Karpas-422 (cell line): ENCODE measurements at places on chromosomes 12 and 14.

- no peak for DNase-seq
Observed at GRCh38 chr12:27009881-27010301, 4.3 kb downstream of the TM7SF3 start.

GRCh38 chr12:49084438-49084837, 10.2 kb downstream of the DHH start:
- DNase-seq: no peak

GRCh38 chr12:10101648-10102220, 2.9 kb upstream of the CLEC1A start:
- no peak for DNase-seq

DNA sequence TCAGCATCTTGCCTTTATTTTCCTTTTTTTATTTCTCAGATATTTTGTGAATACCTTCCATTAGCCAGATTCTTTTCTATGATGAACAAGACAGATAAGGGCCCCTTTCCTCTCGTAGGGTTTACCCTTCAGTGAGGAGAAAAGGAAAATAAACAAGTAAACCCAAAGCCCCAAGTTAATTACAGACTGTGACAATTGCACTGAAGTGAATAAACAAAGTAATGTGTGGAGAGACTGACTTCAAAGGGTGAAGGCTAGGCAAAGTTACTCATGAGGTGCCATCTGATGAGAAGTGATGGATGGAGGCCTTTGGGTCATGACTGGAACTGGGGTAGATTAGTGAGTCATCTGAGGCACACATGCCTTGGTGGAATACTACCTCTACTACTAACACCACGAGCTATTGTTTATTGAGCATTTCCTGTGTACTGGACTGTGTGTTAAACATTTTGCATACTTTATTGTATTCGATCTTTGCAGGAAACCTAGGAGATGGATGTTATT, 143.4 kb upstream of the PRICKLE1 start:
- DNase-seq: no peak

- DNase-seq: no peak
Observed at GRCh38 chr14:99777951-99778350, 15.3 kb upstream of the EML1 start.

DNA sequence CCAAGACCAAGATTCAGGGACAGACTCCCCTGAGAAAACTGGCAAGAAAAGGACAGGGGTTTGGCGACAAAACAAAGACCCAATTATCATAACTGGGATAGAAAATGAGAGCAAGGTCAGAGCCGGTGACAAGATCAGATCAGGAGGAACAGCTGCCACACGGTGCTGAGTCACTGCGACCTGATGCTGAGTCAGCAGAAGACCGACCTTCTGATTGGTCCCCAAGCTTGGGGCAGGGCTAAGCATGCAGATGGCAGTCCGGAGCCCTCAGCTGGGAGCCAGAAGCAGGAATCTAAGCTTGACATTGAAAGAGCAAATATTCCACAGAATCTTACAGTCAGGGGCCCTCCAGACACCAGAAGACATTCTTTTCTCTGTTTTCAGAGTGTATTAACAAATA, 19.1 kb upstream of the ARMH4 start:
- DNase-seq: peak; percentile 90

DNA sequence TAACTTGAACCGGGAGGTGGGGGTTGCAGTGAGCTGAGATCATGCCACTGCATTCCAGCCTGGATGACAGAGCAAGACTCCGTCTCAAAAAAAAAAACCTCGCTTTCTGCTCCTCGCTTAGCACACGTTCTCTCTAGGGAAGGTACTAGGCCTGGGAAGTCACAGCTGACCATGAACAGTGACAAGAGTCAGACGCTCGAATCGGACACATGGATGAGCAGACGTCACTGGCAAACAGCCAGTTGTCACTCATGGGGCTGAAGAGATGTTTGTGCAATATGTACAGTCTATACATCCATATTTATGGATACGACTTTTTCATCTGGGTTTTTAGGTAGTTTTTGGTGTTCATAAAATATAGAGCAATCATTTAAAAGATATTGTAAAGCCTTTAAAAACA, 19.4 kb downstream of the TCHP start:
- no peak for DNase-seq

DNA sequence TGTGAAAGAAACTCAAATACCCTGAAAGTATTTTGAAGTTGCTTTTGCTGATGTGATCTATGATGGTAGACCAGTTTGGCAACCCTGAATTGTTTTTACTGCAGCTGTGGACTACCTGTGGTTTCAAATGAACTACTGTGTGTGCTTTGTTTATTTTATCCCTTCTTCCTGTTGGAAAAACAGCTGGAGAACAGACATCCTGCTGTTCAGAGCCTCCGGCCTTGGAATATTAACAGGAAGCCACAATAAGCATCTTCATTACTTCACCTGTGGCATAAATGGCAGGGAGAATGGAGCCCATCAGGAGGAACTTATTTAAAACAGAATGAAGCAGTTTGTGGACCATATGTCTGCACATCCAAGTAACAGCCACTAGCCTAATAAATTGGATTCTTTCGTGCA, 104.8 kb downstream of the DUSP6 start:
- no peak for DNase-seq

GRCh38 chr14:66603945-66604344, 96.0 kb downstream of the GPHN start:
- DNase-seq: peak; percentile 39

DNA sequence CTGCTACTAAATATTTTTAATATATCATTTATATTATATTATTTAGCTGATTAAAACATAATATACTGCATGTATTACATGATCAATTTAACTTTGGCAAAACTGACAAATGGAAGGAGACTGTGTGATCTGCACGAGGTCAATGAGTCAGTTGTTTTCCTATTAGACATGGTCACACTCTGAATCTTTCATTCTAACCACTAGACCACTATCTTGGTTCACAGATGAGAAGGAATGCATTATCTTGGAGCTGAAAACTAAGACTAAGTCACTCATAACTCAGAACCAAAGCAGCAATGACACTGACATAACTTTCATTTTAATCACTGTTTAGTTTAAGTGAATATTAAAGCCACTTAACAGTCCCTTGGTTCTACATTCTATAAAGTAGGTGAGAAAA, 37.4 kb downstream of the GNPTAB start:
- no peak for DNase-seq

GRCh38 chr12:104689635-104690034, 232.9 kb downstream of the CHST11 start:
- no peak for DNase-seq

- DNase-seq: no peak
Observed at GRCh38 chr12:52197371-52198231, 5.8 kb upstream of the KRT80 start.

DNA sequence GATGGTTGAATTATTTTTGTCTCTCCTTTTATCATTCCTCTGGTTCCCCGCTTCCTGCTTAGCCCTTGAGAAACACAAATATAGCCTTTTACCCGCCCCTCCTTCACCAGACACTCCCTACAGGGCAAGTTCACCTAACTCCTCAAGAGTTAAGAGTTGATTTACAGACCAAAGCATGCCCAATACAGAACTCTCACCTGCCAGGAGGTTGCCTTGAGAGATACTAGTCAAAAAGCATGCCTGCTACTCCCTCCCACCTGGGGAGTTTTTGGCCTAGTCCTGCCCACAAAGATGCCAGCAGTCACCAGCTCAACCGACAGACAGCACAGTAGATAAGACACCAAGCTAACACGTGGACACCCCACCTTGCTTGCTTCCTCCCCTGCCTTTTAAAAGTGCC, 11.2 kb downstream of the LGMN start:
- DNase-seq: no peak

GRCh38 chr12:2013086-2013485, 8.8 kb upstream of the DCP1B start:
- DNase-seq: no peak

- DNase-seq: no peak
Observed at GRCh38 chr12:71124835-71125460, 32.9 kb downstream of the TSPAN8 start.

- DNase-seq: no peak
Observed at GRCh38 chr12:101570047-101570446, 24.7 kb upstream of the MYBPC1 start.

- DNase-seq: no peak
Observed at GRCh38 chr12:32488132-32488531, 88.8 kb downstream of the FGD4 start.

- DNase-seq: peak; percentile 12
Observed at GRCh38 chr14:98301681-98302080, 970.3 kb downstream of the BCL11B start.

GRCh38 chr12:113831016-113831415, 135.1 kb downstream of the RBM19 start:
- no peak for DNase-seq

DNA sequence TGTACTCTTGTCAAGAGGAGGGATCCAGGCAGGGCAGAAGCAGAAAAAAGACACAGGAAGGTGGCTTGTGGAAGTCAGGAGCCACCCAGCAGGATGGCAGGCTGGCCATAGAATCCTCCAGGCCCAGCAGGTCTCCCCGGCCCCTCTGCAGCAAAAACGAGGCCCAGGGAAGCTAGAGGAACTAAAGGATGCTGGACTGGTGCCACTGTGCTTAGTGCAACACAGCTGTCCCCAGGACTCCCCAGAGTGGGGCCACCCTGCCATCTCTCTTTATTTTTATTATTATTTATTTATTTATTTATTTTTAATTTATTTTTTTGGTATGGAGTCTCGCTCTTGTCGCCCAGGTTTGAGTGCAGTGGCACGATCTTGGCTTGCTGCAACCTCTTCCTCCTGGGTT, 54.1 kb downstream of the PITPNM2 start:
- DNase-seq: no peak

DNA sequence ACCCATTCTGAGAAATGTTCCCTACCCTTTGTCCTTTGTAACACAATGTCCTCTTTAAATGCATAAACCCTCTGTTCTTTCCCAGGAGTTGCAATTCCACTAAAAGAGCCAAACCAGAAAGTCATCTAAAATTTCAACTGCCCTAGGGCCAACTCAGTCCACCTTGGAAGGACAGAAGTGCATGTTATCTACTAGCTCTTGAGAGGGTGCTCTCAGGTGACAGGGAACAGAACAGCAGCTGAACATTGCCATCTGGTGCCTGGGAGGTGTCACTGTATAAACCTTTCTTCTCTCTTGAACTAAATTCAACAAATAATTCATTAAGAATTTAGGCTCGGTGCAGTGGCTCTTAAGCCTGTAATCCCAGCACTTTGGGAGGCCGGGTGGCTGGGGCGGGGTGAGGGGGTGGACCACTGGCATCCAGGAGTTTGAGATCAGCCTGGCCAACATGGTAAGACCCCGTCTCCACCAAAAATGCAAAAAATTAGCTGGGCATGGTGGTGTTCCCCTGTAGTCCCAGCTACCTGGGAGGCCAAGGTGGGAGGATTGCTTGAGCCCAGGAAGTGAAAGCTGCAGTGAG, 10.3 kb upstream of the FERMT2 start:
- peak; percentile 88 for DNase-seq

DNA sequence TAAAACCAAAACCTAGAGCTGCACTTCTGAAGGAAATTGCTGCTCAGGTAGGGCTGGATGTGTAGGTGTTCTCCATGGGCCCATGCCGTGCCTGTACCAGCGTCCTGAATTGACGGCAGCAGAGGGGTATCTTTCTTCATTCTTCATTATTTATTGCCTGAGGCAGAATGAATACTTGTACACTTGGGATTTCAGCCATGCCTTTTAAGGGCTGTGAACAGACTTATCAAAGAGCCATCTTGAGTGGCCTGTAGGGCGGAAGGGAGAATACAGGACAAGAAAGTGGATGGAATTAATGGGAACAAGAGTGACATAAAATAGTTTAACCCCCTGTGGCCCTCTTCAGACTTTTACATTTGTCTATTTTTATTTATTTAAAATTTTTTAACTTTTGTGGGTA, 61.4 kb downstream of the RASSF3 start:
- DNase-seq: no peak

DNA sequence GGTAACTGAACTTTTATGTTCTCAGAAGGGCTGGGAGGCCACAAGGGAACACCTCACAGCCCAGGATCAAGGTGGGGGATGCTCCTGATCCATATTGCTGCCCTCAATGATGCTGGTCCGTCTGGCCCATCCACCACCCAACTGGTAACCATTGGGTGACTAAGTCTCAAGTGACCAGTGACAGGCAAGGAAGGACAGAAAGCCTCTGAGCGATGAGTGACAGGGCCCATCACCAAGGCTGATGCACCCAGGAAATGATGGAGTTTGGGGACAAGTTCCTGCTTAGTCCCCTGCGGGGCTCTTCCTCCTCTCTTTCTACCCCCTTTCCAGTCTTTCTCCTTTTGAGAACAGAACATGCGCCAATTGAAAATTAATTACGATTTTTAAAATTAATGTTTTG, 2.6 kb upstream of the MMP19 start:
- no peak for DNase-seq

- no peak for DNase-seq
Observed at GRCh38 chr12:43762596-43762995, 3.8 kb downstream of the IRAK4 start.

- no peak for DNase-seq
Observed at GRCh38 chr12:497501-498160, 37.9 kb downstream of the B4GALNT3 start.
